ENCODE measurements at places on chromosomes 5 and 9.
A peak's percentile ranks its signal among the peaks of the same experiment; 100 is the strongest.

DNA sequence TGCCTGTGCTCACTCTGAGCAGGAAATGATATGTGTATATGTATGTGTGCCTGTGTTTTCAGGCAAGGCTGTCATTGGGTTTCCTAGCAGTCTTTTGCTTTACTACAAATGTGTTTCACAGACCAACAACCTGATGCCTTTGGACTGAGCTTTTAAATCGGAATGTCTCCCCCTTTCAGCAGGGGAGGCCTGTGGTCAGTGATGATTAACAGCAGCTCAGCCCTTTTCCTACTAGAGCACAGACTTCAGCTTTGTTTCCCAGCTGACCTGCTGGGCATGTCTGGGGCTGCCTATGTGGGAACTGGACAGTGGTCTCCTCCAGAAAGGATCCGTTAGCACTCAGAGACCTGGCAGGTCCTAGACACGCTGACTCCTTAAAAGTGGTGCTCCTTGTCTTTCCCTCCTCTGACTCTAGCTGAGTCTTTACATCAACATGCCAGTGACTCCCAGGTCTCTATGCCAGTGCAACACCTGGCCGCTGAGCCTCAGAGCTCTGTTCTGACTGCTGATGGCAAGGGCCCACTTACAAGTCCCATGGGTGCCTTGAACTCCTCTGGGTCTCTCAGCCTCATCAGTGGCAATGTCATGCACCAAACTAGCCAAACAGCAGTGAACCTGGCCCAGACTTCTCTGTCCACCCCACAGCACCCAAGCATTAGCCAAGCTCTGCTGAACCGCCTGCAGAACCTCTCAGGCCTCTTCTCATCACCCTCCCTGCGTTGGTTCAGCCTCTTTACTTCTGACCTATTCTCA, 7.7 kb downstream of the MACROH2A1 start:
- no peak for DNase-seq

- peak; percentile 83 for DNase-seq
Measured at GRCh38 chr9:70419556-70420440, 5.3 kb upstream of the KLF9 start.

DNA sequence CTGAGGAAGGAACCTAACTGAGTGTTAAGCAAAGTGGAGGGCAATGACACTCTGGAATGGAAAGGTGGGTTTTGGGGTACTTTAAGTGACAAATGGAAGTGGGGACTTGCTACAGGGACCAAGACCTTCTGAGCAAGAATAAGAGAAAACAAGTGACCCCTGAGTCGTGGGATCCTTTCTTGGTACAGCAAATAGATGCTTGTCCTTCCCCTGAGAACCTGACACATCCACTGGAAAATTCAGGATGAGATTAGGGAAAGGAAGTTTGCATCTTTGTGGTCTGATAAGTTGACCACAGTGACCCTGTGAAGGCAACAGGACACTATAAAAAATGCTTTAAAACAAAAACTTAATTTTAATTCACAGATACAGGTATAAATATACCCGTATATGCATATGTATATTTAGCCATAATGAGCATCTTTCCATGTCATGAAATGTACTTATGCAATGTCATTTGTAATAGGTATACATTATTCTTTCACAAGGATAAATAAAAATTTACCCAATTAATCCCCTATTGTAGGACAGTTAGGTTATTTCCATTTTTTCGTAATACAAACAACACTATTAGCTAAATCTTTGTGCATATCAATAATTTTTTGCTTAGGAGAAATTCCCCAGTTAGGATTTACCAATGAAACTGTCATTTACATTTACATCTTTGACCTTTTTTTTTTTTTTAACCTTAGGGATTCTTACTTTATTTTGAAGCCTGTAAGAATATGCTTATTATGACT, 2.0 kb upstream of the IRF1 start:
- DNase-seq, result no peak

DNA sequence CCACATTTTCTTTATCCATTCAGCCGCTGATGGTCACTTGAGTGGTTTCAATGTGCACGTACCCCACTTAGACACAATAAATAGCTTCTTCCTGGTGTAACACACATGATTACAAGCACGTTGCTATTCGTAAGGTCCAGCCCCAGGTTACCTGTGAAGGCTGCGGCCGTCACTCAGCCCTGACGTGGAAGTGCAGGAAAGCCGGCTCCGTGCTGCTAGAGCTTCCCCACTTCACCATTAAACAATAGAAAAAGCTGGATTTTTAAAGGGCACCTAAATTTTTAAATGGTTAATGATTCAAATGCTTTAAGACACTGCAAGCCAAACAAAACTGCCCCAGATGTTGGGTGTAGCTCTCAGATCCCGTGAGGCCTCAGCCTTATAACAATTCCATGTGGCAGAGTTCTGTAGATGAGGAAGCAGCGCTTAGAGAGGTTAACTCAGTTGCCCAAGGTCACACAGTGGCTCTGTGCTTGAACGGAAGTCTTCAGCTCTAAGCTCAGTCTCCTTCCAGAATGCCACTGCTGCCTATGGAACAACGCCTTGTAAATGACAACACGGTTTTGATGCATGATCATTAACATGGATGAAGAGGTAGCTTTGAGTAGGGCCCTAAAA, 125.7 kb downstream of the COL23A1 start:
- no peak for DNase-seq

DNA sequence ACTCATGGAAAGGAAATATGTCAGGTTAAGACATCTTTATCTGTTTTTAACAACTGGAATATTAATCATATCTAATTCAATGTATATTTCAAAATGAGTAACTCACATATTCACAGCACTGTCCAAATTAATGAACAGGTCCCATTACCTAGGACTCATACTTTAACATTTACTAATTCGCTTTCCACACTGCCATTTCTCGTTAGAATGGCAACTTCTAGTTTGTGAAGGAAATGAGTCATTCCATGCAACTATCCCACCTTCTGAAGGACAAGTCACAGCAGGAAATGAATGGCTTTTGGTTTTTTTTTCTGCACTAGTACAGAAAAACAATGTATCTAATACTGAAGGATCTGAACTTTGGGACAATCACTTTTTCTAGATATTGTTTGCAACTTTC, 24.6 kb upstream of the IFNK start:
- DNase-seq, result no peak

- no peak for DNase-seq
Measured at GRCh38 chr5:176190886-176191755, 47.1 kb upstream of the SIMC1 start.

- DNase-seq, result no peak
Measured at GRCh38 chr5:140286424-140286823, 16.5 kb downstream of the PFDN1 start.

GRCh38 chr5:2110137-2110933, 227.6 kb upstream of the IRX4 start:
- no peak for DNase-seq

GRCh38 chr9:113963017-113963620, 87.0 kb downstream of the ZNF618 start:
- DNase-seq, result peak; percentile 27

- DNase-seq, result no peak
Measured at GRCh38 chr5:38598296-38598993, 42.0 kb upstream of the LIFR start.

DNA sequence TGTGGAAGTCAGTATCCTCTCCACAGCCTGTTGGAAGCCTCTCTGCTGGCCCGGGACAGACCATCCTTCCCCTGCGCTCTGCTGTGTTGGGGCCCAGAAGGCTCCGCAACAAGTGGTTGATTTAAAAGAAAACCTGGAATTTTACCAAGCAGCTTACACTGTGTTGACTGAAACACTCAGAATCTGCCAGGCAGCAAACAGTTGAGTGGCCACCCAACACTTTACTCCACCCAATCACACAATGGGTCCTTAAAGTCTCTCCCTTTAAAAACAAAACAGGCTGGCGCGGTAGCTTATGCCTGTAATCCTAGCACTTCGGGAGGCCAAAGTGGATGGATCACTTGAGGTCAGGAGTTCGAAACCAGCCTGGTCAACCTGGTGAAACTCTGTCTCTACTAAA, 28.0 kb upstream of the DMRT3 start:
- no peak for DNase-seq

- no peak for DNase-seq
Measured at GRCh38 chr5:138340008-138340407, 1.9 kb downstream of the FAM53C start.

DNA sequence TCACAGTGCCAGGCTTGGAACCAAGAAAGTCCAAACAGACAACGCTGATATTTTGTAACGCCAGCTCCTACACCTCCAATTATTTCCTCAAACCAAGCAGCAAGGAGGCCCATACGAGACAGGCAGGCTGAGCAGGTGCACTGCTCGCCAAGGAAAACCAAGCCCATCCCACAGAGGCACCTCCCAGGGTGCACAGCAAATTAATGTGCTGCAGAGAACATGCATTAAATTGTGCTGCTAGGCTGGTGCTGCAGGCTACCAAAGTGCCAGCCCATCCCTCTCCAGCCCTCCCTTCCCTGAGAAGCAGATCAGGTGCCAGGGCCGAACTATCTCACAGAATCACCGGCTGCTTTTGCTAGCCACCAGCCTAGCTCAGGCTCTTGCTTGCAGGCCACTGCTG, 137.8 kb downstream of the PAX5 start:
- no peak for DNase-seq

DNA sequence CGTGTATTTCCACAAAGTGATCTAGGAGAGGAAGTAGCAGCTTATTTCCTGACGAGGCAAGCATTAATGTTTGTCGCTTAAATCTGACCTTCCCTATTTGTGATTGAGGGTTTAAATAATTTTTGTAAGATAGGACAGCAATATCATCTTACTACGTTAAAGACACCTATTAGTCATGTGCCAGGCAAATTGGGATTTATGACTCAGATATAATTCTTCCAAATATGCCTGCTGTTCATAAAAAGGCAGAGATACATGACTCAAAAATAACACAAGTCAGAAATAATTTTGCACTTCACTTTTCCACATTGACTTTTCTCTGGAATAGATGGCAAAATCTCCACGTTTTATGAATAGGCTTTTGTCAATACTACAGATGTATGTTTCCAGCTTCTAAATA, 43.0 kb upstream of the CDH12 start:
- DNase-seq, result no peak

DNA sequence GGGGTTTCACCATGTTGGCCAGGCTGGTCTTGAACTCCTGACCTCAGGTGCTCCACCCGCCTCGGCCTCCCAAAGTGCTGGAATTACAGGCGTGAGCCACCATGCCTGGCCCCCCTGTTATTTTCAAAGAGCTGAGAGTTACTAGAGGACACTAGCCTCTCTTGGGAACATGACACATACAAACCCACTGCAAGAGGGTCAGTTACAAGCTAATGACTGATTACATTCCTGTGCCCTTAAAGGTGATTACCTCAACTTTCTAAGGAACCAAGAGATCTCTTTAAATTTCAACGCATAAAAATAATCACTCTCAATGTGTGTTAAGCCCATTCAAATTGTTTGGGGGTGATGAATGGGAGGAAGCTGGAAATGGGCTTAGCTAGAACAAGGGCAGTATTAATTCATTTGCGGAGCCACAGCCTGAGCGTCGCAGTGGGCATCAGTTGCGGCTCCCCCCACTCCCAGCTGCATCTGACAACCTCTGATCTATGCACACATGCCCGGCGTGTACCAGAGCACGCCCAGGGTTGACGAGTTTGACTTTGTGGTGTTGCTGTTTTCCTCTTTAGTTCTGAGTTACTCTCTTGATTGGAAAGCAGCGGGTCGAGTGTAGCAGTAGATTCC, 146.9 kb downstream of the GOLPH3 start:
- DNase-seq, result no peak

- DNase-seq, result no peak
Measured at GRCh38 chr5:174348311-174348981, 302.9 kb downstream of the NSG2 start.

DNA sequence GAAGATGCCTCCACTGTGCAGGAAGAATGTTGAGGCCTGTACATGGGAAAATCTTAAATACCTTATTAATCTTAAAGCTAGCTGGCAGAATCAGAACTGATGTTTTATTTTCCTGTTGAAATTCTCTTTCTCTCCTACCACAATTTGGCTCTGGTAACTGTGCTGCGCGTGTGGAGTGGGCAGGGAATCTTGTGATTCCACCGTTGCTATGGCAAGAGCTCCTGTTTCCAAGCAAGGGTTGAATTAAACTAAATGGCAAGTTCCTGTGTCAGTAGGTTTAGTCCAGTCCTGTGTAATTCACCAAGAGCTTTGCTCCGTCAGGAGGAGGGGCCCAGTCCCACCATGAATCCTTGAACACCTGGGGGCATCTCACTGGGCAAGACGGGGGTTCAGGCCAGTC, 36.4 kb downstream of the NXNL2 start:
- peak; percentile 25 for DNase-seq

GRCh38 chr5:102955488-102955887, 164.4 kb downstream of the GIN1 start:
- DNase-seq, result no peak

- DNase-seq, result no peak
Measured at GRCh38 chr5:172556971-172557461, 84.0 kb upstream of the NEURL1B start.

DNA sequence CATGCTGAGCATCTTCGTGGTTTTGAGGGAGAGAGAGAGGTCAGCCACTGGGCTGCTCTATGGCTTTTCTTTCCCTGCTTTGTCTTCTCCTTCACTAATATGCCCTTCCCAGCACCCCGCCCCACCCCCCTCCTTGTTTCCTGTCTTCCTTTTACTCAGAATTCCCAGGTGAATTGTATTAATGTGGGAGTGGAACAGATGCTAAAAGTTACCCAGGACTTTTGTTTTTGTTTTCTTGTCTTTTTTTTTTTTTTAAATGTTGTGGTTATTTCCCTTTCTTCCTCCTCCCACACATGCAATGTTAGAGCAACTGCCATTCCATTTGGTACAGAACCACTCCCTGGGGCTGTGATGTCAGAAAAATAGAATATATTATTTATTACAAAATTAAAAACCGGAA, 442.7 kb upstream of the CD180 start:
- DNase-seq, result no peak

- DNase-seq, result no peak
Measured at GRCh38 chr9:97046228-97046627, 7.3 kb upstream of the CTSV start.

DNA sequence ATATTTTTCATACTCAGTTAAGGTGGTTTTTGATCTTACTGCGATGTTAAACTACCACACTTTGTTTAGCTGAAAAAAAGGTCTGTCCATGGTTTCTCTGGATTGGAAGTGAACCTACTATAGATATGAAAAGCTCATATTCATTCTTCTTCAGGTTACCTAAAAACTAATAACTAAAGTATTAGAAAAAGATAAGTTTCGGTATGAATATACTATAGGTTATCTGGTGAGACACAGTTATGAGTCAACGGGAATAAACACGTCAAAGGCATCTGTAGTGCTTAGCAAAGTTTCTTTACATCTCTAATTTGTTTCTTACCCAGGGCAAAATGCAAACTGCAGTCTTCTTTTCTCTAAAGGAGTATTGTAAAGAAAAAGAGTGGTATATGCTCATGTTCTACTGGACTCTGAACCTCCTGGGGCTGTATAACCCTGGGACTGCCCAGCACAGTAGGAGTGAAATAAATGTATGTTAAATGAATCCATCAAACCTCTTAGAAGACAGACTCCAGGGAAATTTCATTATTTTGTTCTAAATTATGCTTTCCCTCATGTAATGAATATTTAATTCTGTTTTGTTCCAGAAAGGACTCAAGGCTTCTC, 521.9 kb downstream of the PDE4D start:
- DNase-seq, result no peak

GRCh38 chr5:132007399-132008162, 3.9 kb downstream of the ACSL6 start:
- peak; percentile 60 for DNase-seq
